ENCODE measurements at places on chromosomes 4 and X.

- DNase-seq, result no peak
Measured at GRCh38 chr4:84914686-84915395, 51.6 kb downstream of the WDFY3 start.

DNA sequence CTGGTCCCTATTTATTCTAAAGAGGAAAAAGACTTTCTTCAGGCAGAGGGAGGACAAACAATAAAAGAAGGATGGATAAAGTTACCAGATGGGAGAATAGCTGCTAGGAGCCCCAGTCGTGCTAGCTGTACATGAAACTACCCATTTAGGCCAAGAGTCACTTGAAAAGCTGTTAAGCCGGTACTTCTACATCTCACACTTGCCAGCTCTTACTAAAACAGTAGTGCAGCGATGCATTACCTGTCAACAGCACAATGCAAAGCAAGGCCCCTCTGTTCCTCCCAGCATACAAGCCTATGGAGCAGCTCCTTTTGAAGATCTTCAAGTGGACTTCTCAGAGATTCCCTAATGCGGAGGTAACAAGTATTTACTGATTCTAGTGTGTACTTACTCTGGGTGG lies 1138.8 kb downstream of the ARAP2 start:
- no peak for DNase-seq

GRCh38 chrX:119374736-119375135 lies 24.4 kb upstream of the SLC25A43 start:
- no peak for DNase-seq

DNA sequence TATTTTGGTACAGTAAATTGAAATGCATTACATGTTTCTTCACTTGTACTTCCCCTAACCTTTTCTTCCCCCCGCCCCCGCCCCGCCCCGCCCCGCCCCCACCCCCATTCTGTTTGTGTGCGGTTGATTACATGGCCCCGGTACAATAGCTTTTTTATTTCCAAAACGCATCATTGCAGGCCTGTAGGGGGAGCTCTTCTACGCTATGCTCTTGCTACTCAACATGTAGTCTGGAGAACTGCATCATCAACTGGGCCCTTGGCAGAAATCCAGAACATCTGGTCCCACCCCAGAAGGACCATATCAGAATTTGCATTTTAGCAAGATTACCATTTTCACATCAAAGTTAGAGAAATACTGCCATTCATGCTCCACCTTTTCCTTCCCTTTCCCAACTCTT lies 333.3 kb upstream of the DDX53 start:
- DNase-seq, result no peak

DNA sequence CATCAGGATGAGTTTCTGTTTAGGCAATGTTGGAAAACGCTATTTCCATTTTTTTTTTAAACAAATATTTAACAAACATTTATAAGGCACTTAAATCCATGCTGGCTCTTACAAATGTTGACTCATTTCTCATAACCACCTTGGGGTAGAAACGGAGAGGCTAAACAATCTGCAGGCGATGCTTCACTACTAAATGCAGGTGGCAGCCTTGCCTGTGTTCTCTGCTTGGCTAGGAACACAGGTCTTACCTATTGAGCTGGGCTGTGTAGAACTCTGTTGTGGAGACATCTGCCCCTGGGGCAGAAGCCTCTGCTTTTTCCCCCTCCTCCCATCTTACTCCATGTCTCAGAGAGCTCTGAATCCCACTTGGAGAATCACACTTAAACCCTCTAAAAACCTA lies 1.4 kb upstream of the CXCL1 start:
- no peak for DNase-seq

- no peak for DNase-seq
Measured at GRCh38 chrX:124307253-124307907, 25.1 kb upstream of the TEX13D start.

GRCh38 chr4:181647396-181648147 lies 595.6 kb upstream of the TENM3 start:
- no peak for DNase-seq

DNA sequence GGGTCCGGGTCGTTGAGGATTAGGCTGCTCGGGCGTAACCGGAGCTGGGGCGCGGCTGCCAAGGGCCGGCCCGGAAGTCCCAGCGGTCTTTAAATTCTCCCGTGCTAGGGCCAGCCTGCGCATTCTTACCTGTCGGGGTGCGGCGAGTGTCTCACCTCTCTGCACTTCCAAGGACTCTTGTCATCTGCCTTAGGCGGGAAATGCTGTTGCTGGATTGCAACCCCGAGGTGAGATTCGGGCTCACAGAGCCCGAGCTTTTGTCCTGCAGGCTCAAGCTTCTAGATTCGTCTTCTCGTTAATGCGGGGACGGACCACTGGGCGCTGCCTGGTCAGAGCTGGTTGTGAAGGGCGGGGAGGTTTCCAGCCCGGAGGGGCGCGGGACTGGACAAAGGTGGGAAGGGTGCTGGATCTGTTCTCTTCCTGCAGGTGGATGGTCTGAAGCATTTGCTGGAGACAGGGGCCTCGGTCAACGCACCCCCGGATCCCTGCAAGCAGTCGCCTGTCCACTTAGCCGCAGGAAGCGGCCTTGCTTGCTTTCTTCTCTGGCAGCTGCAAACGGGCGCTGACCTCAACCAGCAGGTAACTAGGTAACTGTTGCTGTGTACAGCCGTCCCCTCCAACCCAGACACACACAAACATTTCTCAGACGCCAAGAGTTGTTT lies at the start of gene ANKRD37:
Gene ANKRD37 (plus strand): TSS at position 118 of the 662 bp plus-strand sequence. CDS start 83 bp downstream, at position 201.
- DNase-seq, result no peak

- no peak for DNase-seq
Measured at GRCh38 chr4:8860892-8861575, 10.6 kb downstream of the HMX1 start.

GRCh38 chr4:169986369-169986768 lies 39.8 kb downstream of the MFAP3L start:
- no peak for DNase-seq

DNA sequence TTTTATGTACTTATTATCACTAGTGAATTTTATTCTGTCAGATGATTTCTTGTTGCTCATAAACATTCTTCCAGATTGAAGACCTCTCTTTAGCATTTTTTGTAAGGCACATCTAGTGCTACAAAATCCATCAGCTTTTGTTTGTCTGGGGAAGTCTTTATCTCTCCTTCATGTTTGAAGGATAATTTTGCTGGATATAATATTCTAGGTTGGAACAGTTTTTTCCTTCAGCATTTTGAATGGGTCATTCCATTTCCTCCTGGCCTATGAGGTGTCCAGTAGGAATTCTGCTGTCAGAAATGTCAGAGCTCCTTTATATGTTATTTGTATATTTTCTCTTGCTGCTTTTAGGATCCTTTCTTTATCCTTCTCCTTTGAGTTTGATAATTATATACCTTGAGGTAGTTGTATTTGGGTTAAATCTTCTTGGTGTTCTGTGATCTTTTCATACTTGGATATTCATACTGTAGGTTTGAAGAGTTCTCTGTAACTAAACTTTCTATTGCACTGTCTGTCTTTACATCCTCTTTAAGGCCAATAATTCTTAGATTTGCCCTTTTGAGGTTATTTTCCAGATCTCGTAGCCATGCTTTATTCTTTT lies 58.3 kb downstream of the PTPN13 start:
- no peak for DNase-seq

DNA sequence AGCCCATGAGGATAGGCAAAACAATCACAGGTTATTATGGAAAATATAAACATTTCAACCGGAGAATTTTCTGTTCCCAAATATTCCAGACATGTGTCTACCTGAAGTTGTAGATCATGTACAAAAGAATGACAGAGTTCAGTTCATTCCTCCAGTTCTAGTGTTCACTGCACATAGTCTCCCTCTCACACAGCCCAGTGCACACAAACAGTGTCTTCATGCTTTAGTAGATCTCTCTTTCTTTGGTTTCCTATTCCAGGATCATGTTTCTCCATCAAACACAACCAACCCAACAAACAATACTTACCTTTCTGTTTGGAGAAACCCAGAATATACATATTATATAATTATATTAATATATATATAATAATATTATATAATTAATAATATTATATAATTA lies 671.9 kb downstream of the TRIML1 start:
- DNase-seq, result no peak

- DNase-seq, result no peak
Measured at GRCh38 chrX:13535376-13536165, 33.8 kb upstream of the EGFL6 start.

DNA sequence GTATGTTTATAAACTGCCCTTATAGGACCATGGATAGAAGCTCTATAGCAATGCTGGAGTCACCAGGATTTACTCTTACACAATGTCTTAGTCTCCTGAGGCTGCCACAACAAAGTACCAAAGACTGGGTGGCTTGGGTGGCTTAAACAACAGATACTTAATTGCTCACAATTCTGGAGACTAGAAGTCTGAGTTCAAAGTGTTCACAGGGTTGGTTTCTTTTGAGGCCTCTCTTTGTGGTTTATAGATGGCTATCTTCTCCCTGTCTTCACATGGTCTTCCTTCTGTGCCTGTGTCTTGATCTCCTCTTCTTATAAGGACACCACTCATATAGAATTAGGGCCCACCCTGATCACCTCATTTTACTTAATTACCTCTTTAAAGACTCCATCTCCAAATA lies 2.0 kb upstream of the TRPC3 start:
- DNase-seq, result no peak

GRCh38 chr4:3529363-3529762 lies 2.9 kb downstream of the LRPAP1 start:
- no peak for DNase-seq

DNA sequence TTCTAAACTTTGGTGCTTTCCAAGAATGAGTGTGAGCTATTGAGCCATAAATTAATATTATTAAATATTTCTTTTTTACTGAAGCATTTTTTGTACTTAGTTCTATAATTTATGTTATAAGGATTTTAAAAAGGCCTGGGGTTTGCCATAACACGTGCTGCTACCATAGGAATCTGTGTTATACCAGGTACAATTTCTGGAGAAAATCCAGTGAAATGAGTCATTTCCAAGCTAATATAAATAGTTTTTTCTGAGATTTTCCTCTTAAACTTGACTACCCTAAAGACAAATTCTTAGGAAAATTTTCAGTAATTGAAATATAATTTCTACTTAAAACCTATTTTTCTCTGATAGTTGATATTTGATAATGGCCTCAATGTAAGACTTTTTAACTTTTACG lies 130.8 kb downstream of the TLL1 start:
- DNase-seq, result no peak

DNA sequence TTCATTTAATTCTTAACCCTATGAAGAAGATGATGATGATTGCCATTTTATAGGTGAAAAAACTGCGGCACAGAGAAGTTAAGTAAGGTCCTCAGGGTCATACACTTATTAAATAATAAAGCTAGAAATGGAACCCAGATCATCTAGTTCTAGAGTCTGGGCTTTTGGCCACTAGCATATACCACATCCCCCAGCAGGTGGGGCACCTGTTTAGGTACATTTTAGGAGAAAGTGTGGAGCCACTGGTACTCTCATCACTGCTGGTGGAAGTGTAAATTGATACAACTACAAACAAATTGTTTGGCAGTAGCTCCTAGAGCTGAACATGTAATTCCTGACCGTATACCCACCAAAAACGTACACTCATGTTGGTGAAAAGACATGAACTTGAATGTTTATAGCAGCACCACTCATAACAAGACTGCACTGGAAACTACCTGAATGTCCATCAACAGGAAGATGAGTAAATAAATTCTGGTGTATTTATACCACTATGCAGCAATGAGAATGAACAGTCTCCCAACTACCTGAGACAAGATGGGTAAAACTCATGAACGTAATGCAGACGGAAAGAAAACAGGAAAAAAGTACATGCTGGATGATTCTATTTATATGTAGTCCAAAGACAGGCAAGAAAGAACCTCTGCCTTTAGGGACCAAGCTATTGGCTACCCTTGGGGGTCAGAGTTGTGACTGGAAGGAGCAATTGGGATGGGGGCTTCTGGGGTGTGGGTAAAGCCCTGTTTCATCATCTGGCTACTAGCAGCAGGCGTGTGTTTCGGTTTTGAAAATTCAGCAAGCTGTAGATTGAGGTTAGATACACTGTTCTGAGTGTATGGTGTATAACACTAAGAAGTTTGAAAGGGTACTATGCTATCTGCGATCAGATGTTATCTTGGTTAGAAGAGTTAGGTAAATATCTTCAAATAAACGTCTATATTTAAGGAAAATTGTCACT lies 72.3 kb upstream of the ADGRG2 start:
- no peak for DNase-seq

Measured in activated CD4-positive, alpha-beta T cell treated with anti-CD3 and anti-CD28 coated beads for 4 hours (primary cell).